NCI-H1436 treated with DMSO at 0.1 percent for 48 hours (cell line): ENCODE measurements at places on chromosomes 11 and 22.

- no peak for DNase-seq
These were observed 169.4 kb upstream of the ZBED5 start for GRCh38 chr11:11027288-11027687.

GRCh38 chr11:123841174-123841573 lies 35.0 kb upstream of the OR6M1 start:
- no peak for DNase-seq

- DNase-seq = no peak
These were observed 59.7 kb upstream of the RASSF10 start for GRCh38 chr11:12949453-12949852.

DNA sequence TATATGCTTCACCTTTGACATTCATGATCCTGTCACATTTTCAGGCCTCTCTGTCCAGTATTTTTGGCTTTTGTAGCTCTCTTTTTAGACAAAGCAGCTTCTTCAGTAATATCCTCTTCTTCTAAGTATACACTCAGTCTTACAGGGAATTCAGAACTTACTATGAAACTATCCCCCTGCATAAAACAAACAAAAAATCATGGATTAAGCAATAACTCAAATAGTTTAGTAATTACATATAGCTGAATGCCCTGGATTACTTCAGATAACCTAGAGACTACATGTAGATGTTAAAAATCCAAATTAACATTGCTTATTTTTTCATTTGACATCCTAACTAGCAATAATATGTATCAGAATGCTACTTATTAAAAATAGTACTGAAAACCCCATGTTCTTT lies 5.2 kb downstream of the TAF1D start:
- no peak for DNase-seq

DNA sequence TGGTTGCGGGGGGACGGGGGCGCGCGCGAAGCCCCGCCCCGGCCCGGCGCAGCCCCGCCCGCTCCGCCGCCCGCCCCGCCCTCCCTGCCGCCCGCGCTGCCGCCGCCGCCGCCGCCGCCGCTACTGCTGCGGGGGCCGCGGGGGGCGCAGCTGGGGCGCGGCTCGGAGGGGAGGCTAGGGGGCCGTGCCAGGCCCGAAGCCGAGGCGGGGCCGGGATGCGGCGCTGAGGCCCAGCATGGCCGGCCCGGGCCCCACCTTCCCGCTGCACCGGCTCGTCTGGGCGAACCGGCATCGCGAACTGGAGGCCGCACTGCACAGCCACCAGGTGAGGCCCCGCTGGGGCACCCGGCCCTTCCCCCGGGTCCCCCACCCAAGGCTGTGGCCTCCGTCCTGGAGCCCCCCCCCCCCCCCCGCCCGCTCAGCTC lies at the start of gene ANKRD13D:
Gene ANKRD13D, plus strand, starts transcription at position 78 of the 425 bp plus-strand sequence. Its CDS starts 158 bp downstream, at position 236.
- DNase-seq = no peak

DNA sequence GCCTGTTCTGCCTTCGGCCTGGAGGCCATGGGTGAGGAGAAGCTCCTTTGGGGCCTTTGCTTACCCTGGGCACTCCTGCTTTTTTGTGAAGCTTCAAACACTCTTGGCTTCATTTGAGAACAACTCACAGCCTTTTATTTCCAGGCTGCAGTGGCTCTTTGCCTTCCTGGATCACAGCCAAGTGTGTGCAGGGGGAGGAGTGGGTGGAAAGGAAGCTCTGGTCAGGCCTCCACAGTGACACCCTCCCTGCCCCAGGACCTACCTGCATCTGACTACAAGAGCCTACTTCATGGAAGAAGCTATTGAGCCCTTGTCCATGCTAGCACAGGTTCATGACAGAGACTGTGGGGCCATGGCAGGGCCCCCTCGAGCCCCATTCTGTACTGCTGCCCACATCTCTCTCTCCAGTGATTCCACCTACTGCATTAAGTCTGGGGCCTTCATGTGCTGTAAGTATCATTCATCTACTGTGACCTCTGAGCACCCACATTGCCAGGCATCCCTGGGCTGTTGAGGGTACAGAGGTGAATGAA lies 52.3 kb downstream of the GAB4 start:
- no peak for DNase-seq

- DNase-seq = no peak
These were observed 501.3 kb upstream of the TENM4 start for GRCh38 chr11:79942090-79942489.

- DNase-seq = no peak
These were observed 31.6 kb upstream of the IZUMO1R start for GRCh38 chr11:94272738-94273313.

DNA sequence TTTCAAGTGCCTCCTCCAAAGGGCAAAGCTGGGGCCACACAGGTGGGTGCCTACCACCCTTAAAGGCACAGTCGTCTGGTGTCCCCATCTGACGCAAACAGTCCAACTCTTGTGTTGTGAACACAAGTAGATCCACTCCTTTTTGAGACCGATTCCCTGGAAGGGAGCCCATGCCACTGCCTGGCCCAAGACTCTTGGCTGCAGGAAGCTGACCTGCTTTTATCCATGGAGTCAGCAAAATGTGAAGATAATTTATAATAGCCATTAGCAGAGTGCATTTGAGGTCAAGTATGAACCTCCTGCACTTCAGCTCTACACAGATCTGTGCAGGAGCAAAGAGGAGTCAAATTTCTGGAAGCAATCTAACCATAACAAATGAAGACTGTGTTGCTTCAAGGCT lies 68.5 kb downstream of the ADM start:
- DNase-seq = no peak

- DNase-seq = no peak
These were observed 37.9 kb downstream of the MUC2 start for GRCh38 chr11:1112351-1113191.

DNA sequence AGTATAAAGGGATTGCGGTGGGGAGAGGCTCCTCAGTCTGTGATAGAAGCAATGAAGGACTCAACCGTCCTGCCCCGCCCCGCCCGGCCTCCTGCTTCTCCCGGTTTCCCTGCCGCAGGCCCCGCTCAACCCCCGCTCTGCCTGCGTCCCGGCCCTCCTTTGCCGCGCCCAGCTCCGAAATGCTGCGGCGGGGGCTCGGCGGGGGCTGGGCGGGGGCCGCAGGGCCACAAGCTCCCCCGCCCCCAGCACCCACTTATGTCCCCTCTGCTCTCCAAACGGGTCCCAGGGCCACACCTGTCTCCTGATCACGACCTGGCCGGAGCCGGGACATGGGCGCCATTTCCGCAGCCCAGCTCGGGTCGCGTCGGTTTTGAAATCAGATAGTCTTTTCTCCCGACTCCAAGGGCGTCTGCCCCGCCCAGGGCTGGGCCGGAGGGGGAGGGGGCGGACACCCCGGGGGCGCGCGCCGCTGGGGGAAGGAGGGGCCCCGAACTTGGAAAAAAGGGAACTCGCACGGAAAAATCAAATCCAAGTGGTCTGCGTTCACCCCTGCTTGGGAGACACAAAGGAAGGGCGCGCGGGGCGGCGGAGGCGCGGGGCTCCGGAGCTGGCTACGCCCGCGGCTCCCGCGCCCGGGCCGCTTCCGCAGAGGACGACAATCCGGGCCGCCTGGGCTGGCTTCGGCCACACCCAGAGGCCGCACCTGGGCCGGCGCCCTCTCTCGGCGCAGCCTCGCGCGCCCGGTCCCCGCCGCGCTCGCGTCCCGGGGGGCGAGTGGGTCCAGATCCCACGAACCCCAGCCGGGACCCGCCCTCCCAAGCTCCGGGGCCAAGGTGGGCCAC lies 70.6 kb upstream of the EP300 start:
- DNase-seq = no peak

- DNase-seq = no peak
These were observed 152.4 kb upstream of the TTC12 start for GRCh38 chr11:113161711-113162591.

DNA sequence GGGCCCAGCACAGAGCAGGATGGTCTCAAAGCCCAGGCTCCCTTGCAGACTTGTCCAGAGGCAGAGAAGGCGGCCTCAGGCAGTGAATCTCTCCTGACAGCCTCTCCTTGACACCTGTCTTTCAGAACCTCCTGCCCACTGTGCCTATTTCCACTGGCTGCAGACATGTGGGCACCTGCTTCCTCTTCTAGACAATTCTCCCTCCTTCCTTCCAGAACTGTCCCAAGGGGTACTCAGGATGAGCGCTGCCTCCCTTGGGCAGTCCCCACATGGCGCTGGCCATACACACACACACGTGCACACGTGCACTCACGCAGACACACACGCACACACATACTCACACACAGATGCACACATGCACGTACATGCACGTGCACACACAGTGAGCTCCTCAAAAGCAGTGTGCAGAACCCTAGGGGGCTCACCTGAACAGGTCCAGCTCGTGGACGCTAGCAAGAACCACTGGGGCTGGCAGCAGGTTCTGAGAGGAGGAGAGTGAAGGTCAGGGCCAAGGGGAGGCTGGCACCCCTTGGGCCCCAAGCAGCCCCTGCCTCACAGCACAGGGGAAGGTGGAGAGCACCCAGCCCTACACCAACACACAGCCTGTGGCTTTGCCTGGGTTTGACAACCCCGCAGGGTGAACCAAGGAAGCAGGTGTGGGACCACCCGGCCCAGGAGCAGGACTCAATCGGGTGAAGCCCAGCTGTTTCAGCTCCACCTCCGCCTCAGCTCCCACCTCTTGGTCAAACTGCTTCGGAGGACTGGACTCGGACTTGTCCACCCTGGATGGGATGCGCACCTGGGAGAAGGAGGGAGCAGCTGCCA lies 8.1 kb upstream of the PLXNB2 start:
- DNase-seq = no peak

DNA sequence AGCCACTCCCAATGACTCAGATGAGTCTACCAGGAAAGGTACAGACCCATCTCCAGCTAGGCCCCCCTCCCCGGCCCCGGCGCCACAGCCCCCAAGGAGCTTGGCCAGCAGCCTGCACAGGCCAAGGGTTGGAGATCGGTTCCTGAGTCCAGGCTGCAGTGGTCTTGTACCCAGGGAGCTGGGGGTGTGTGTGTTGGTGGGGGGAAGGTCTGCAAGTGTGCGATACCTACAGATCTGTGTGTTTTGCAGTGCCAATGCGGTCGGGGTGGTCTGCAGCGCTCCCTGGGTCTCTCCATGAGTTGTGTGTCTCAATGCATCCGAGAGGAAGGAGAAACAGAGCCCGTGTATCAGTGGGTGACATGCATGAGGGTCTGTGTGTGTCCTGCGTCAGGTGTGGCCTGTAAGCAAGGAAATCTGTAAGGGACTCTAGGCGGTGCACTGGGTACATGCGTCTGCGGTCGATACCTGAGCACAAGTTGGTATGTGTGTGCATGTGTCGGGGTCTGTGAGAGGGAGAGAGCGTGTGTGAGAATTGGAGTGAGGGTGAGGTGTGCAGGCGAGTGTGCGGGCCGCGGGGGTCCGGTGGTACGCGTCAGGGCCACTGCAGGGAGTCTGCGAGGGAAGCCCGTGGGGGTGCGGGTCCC lies 645 bp downstream of the CDC42BPG start:
- DNase-seq = no peak

GRCh38 chr11:12746593-12747097 lies 72.4 kb downstream of the TEAD1 start:
- peak; percentile 84 for DNase-seq

GRCh38 chr11:66361502-66361941 lies 10.0 kb downstream of the SLC29A2 start:
- no peak for DNase-seq

DNA sequence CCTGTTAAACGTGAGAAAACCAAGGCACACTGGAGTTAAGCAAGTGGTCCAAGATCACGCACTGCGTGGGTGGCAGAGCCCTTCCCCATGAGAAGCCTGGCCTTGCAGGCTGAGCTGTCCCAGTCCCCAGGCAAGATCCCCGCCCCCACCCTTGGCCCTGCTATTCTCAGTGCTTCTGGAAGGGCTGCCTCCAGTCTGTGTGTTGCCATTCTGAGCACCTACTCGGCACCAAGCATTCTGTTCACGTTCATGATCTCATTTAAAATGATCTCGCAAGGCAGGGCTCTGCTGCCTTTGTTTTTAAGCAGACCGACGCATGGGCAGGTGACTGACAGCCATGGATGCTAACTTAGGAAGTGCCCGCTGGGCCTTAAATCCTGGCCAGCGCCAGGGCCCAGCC lies 62.8 kb downstream of the PHF21B start:
- no peak for DNase-seq

- DNase-seq = no peak
These were observed 4.1 kb upstream of the NUDT8 start for GRCh38 chr11:67633758-67634365.

- no peak for DNase-seq
These were observed 10.2 kb upstream of the STK33 start for GRCh38 chr11:8604078-8604723.

- no peak for DNase-seq
These were observed 102.3 kb downstream of the PRR5L start for GRCh38 chr11:36398231-36398953.

DNA sequence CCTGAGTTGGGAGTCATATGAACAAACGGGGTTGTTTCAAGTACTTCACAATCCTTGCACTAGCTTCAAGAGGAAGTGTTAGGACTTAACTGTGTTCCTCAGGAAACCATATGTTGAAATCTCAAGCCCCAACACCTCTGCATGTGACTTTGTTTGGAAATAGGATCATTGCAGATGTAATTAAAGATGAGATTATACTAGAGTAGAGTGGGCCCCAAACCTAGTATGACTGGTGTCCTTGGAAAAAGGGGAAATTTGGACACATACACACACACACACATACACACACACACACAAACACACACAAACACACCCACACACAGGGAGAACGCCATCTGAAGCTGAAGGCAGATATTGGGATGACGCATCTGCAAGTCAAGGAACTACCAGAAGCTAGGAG lies 6.4 kb upstream of the CEP295 start:
- no peak for DNase-seq

GRCh38 chr22:21080435-21081137 lies 34.8 kb downstream of the LRRC74B start:
- no peak for DNase-seq

GRCh38 chr11:66100272-66101065 lies 30.4 kb downstream of the PACS1 start:
- DNase-seq = no peak

DNA sequence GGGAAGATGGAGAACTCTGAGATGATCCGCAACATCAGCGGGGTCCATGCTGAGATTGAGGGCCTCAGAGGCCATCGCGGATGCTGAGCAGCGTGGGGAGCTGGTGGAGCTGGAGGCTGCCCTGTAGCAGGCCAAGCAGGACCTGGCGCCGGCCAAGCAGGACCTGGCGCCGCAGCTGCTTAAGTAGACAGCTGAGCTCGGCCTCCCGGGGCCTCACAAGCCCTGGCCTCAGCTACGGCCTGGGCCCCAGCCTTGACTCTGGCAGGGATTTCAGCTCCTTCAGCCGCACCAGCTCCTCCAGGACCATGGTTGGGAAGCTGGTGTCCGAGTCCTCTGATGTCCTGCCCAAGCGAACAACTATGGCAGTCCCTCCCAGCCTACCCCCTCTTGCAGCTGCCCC lies 7.3 kb upstream of the RNASEH2C start:
- no peak for DNase-seq

GRCh38 chr11:133082841-133083488 lies 449.3 kb downstream of the OPCML start:
- DNase-seq = no peak

DNA sequence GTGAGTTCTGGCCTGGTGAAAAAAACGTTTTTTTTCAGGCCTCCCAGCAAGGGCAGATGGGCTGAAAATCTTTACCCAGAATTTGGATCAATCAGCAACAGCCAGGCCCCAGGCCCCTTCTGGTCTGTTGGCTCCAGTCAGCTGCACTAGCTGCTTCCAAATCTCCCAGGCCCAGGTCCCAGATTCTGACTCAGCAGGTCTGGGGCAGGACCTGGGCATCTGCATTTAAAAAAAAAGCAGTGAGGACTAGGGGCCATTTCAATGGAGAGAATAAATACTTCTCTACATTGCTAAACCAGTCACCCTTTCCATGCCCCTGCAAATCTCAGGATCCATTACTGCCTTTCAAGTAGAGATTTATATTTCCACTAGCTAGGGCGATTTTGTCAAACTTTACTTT lies 4.3 kb downstream of the SLC15A3 start:
- DNase-seq = no peak
